SK-MEL-5 (cell line): ENCODE measurements at places on chromosomes 11 and 22.

DNA sequence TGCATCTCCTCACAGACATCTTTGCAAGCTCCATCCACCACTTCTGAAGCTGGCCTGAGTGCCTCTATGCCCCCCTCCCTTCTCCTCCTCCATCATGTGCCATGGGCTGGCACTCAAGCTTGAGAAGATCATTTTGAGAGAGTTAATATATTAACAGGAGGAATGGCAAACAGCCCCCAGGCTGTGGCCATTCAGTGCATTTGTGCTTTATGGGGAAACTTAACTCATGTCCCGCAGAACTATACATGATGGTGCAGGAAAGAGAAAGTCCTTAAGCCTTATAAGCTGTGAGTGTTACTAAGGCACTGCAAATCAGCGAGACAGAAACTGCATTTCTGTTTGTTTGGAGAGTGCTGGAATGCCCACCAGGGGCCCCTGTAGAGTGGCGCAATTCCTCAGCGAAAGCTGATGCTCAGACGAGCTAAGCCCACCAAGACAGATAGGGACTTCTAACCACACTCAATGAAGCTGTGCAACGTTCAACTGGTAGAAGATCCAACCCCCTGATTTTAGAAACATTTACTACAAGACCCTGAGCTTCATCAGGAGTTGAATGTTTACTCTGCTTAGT lies 26.8 kb upstream of the PHLDA2 start:
- no peak for DNase-seq

GRCh38 chr11:2579315-2580060 lies 120.3 kb downstream of the KCNQ1OT1 start:
- DNase-seq = no peak

DNA sequence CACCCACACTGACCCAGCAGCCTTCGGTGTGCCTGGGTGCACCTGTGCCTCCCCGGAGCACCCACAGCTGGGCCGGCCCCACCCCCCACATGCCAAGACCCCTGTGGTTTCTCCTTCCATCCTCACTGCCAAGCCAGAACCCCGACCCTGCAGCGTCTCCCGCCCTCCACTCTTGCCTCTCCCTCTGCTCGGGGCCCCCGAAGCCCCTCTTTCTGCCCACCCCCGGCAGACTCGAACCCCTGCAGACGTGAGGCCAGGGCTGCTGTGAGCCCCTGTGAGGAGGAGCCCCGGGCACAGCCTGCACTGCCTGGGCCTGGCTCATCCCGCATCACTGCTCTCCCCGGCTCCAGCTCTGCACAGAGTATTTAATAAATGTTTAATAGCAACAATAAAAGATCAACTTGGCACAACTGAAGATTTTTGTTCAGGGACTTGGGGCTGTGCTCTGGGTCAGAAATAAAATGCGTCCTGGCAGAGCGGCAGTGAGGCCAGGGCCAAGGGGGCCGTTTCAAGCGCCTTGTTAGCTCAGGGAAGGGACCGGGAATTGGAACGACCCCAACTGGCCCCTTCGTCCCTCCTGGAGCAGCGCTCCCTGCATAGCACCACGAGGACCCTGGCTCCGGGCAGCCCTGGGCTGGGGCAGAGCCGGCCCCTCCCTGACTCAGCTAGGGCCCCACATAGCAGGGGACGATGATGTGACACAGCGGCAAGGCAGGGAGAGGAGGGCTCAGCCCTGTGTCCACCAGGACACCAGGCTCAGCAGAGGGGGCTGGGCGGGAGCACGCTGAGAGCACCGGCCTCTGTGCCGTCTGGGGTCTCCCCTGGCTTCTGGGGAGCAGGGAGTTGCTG lies 520.8 kb downstream of the BRD1 start:
- DNase-seq = no peak

- no peak for DNase-seq
These were observed 73.2 kb downstream of the CCDC81 start for GRCh38 chr11:86447763-86448480.

DNA sequence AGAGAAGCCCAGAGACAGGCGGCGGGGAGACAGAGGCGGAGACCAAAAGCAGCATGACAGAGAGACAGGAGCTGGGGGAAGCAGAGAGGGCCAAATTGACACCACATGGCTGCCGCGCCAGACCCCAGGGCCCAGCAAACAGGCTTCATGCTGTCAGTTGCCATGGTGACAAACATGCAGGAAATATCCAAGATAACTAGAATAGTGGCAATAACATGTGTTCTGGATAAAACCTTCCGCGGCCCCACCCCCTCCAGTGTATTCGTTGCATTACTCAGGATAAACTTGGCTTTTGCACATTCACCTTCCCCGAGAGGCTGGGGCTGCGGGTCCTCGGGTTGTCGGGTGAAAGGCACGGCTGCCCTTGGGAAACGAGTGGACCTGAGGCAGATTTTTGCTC lies 49.9 kb upstream of the CDON start:
- no peak for DNase-seq

- DNase-seq = no peak
These were observed 138.1 kb downstream of the SBF2 start for GRCh38 chr11:10155793-10156490.

DNA sequence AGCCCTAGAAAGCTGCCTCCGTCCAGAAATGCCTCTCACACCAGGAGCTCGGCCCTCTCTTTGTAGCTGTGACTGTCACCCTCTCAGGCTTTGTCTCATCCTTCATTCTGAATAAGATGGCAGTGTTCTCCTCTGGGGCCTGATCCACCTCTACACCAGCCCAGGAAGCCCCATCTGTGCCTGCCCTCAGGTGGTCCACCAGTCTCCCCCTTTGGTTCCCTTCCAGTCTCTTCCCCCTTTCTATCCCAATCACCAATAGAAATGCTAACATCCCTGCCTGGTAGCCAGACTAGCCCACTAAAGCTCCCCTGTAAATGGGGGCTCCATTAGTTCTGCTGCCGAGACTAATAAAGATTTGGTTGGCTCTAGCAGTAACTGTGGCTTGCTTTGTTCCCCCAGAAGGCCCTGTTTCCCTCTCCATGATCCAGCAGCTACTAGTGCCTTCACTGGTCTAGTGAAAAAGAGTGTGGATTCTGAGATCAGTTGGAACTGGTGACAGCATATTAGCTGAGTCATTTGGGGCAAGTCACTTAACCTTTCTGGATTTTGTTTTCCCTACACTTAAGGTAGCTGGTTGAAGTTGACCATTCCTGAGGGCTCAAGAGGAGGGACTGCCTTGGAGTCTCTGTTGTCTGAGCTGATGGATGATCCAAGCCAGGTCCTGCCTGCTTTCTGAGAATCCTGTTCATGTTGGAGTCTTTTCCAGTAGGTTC lies 16.2 kb downstream of the PLEKHB1 start:
- no peak for DNase-seq

- DNase-seq = no peak
These were observed 17.4 kb upstream of the ACR start for GRCh38 chr22:50720301-50721256.

GRCh38 chr11:468493-468892 lies 18.4 kb downstream of the PTDSS2 start:
- no peak for DNase-seq

- DNase-seq = no peak
These were observed at the start of gene PAX6 for GRCh38 chr11:31810779-31811647. Gene PAX6 (minus strand): TSS chr11:31811322. CDS start chr11:31806411, 4,911 bp downstream.

DNA sequence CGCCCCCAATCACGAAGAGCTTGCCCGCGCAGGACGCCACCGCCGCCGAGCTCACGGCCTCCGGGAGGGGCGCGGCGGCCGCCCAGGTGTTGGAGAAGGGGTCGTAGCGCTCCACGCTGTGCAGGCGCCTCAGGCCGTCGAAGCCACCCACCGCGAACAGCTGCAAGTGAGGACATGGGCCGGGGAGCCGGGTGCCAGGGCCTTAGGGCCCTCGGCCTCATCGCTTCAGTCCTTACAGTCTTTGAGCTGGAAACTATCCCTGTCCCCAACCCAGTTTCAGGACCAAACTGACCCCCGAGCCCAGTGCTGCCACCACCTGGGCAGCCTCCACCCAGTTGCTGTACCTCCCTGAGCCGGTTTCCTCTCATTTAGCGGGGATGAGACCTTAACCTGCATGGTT lies 7.6 kb downstream of the KLHL35 start:
- no peak for DNase-seq
